ENCODE measurements at places on chromosomes 13 and 19.

- DNase-seq = no peak
Measured at GRCh38 chr13:35530581-35530980, 54.1 kb upstream of the MAB21L1 start.

DNA sequence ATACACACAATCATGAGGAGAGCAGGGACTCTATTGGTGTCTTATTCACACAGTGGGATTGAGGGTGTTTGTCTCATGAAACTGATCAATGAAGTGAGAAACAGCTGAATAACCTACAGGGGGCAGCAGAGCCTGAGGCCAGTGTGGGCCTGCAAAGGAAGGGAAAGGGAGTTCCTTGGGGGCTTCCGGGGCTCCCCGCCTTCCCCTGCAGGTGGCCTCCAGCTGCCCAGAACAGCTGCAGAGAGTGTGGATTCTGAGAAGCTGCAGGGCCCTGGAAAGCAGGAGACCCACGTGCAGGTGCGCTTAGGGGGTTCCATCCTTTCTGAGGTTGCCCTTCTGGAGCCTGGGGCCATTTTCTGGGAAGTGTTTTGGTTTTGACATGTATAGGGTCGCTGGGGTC lies 20.1 kb downstream of the ZNF763 start:
- DNase-seq = no peak

GRCh38 chr13:103540382-103540765 lies 474.2 kb upstream of the SLC10A2 start:
- DNase-seq = no peak

- no peak for DNase-seq
Measured at GRCh38 chr13:67061750-67062149, 168.4 kb downstream of the PCDH9 start.

GRCh38 chr13:69856331-69856730 lies 251.3 kb upstream of the ATXN8OS start:
- DNase-seq = no peak

DNA sequence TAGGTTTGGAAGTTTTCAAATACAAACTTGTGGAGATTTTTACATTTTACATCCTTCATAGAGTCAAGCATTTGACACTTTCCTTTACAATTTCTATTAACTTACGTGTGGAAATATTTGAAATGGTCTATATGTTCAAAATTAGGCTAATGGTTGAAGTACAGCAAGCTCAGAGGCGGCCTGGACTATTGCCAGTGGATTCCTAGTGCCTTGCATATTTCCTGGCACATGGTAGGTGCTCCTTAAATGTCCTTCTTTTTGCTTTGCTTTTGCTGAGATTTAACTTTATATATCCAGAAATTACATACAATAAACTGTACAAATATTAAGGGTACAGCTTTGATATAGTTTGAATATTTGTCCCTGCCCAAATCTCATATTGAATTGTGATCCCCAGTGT lies 93.9 kb downstream of the UBL3 start:
- DNase-seq = no peak

DNA sequence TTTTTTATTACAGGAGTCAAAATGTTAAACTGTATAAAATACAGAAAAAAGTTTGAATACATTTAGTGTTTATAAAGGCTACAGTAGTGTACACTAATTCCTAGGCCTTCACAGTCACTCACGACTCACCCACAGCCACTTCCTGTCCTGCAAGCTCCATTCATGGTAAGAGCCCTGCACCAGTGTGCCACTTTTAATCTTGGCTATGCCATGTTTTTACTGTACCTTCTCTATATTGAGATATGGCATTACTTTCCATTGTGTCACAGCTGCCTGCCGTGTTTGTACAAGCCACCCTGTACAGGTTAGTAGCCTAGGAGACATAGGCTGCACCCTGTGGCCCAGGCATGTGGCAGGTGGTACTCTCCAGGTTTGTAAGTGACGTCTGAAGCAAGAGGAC lies 32.1 kb downstream of the C1QTNF9 start:
- no peak for DNase-seq

DNA sequence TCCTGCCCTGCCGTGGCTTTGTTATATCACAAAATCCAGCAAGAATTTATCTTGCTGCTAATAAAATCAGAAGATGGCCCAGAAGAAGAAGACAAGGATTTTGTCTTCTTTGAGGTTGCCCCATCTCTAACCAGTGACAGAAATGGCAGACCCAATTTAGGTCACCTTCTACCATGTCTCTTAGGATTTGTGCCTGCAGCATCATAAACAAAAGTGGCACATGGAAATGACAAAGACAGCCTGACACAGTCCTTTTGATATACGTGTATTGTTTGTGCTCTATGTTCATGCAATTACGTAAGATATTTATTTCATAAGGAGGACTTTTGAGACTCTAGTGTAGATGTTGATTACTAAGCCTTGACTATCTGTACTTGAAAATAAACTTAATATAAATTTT lies 135.9 kb upstream of the TMTC4 start:
- DNase-seq = no peak

- DNase-seq = no peak
Measured at GRCh38 chr19:28726533-28727479, 486.1 kb downstream of the UQCRFS1 start.

- no peak for DNase-seq
Measured at GRCh38 chr13:30841154-30841553, 64.9 kb upstream of the MEDAG start.

- DNase-seq = no peak
Measured at GRCh38 chr19:30649934-30650614, 277.9 kb downstream of the ZNF536 start.

DNA sequence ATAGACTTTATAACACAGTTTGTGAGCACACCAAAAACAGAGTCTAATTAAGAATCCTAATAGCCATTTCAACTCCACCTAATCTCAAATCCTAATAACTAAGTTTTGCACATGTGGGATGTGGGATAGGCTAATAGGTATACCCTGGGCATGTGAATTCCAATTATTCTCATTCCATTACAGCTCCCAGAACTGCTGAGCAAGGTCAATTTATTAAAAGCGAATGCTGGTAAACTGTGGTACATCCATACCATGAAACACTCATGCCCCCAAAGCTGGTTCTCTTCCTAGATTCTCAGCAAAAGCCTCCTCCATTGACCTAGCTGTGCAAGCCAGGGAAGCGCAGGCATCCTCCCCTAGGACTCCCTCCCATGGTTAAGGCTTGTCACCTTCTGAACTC lies 113.8 kb downstream of the USP12 start:
- no peak for DNase-seq

DNA sequence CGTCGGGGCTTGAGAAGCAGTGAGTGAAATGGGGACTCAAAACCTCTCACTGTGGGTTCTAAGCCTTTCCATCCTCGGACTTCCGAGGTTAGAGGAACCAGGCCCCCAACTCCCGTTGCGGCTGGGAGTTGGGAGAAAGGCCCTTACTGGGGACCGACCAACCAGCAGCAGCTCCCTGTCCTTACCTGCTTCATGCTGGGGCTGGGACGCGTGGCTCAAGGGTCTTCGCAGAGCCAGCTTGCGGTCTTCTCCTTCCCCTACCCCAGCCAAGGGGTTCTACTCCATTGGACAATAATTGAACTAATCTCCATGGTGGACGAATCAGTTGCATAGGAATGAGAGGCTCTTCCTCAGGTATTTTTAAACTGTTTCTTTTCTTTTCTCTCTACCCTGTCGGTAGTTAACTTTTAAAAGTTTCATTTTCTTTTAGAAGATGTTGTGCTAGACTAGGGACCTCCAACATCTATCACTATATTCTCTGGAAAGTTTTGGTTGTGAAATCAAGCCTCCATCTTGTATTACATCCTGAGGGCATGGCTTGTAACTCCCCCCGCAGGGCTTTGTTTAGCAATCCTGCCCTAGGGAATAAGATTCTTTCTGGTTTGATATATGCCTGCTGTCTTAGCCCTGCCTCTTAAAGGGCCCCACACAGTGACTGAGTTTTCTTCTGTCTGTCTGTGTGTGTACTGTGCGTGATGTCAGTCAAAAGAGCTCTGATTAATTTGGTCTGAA lies 1027.1 kb upstream of the PCDH9 start:
- DNase-seq = no peak

- no peak for DNase-seq
Measured at GRCh38 chr13:61406275-61406674, 9.4 kb downstream of the PCDH20 start.

- no peak for DNase-seq
Measured at GRCh38 chr19:35202722-35203688, 25.5 kb downstream of the FAM187B start.

DNA sequence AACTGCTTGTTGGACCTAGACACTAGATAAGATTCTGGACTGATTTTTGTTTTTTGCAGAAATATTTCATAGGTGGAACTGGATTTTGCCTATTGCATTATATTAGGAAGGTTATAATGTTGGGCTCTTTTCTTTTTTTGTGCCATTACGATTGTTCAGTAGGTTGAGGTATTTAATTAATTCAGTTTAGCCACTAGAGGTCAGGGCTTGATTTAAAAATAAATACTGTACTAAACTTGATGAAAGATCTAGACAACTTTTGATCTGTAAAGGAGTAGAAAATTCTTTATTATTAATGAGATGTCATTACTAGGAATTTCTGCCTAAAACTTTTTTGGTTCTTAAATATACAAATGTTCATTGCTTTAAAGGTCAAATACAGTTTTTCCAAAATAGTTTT lies 15.2 kb upstream of the SUPT20H start:
- DNase-seq = no peak

GRCh38 chr19:56840451-56841192 lies at the start of the genes PEG3 and ZIM2:
Gene PEG3, minus strand, starts transcription at chr19:56840726. Its CDS starts 16,071 bp downstream, at chr19:56824655.
Gene ZIM2, minus strand, starts transcription at chr19:56840726. Its CDS starts 16,449 bp downstream, at chr19:56824277.
- DNase-seq = no peak

GRCh38 chr13:52673465-52673864 lies 20.8 kb downstream of the SUGT1 start:
- no peak for DNase-seq

DNA sequence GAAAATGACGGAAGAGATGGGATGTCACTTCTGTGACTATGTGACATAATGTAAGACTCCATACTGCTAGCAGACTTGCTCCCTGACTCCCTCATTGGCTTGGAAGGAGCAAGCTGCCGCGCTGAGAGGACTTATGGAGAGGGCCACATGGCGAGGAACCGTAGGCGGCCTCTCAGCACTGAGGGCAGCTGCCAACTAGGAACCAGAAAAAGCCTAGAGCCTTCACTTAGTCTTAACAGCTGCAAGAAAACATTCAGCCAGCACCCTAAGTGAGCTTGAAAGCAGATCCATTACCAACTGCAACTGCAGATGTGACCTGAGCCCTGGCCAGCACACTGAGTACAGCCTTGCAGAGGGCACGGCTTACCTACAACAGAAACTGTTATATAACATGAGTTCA lies 33.9 kb downstream of the USP12 start:
- DNase-seq = no peak

- DNase-seq = no peak
Measured at GRCh38 chr19:31256593-31256960, 92.7 kb downstream of the TSHZ3 start.

DNA sequence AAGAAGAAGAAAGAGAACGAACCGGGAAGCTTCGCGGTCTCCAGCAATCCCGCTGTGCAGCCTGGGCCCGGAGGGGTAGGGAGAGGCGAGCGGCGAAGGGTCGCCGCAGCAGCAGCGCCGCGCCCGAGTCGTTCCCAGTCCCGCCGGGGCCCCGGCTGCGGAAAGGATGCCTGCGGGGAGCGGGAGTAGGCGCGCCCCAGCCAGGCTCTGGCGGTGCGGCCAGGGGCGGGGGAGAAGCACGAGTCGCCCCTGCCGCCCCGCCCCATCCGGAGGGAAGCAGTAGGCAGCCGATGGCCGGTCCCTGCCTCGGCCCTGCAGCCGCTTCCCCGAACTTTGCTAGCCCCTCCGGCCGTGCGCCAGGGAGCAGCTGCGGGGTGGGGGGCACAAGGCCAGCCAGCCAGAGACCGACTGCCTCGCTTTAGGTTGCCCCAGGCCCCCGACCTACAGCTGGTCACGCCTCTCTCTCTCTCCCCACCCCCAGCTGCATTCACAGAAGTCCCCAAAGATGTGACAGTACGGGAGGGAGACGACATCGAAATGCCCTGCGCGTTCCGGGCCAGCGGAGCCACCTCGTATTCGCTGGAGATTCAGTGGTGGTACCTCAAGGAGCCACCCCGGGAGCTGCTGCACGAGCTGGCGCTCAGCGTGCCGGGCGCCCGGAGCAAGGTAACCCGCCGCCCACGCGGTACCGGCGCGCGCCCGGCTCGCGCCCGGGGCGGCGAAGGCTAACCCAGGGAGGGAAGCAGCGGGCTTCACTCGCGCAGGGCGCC lies 1.1 kb downstream of the VSTM2B start:
- peak; percentile 38 for DNase-seq

GRCh38 chr13:106919133-106919532 lies 351.2 kb upstream of the ARGLU1 start:
- DNase-seq = no peak

All from stimulated activated CD8-positive, alpha-beta memory T cell treated with anti-CD3 and anti-CD28 coated beads, Interleukin-15, amount 100 ng/mL, for 48 hours (primary cell).